Sigmoid colon (tissue), 7 donors: ENCODE measurements at places on chromosomes 5 and 9. TPM values are rescaled to one million over a fixed set of nuclear protein-coding genes. Genes with fewer than 3 reads are reported as not detected.

Gene GPX8
- 15.6 TPM for total RNA-seq

Gene FCHO2
- total RNA-seq: 38.2 TPM

Gene GRIA1
- total RNA-seq: 1.5 TPM

Gene SSNA1
- total RNA-seq: 122 TPM

Gene WNK2
- total RNA-seq: 16.0 TPM

Gene NDUFS6
- 40.4 TPM for total RNA-seq

Gene CCL27
- total RNA-seq: not detected

Gene ZNF169
- total RNA-seq: 21.3 TPM

Gene INSL6
- total RNA-seq: not detected

Gene TEX48
- total RNA-seq: not detected

Gene GPSM1
- total RNA-seq: 5.0 TPM

Gene SLC36A2
- total RNA-seq: not detected

Gene CATSPER3
- not detected for total RNA-seq

Gene REEP2
- total RNA-seq: 24.6 TPM

Gene DAPK1
- total RNA-seq: 92.5 TPM

Gene GADD45G
- 37.8 TPM for total RNA-seq

Gene PKD2L2
- total RNA-seq: not detected

Gene PWWP2A
- total RNA-seq: 29.4 TPM

Gene CDC25C
- total RNA-seq: not detected

Gene TAF11L10
- not detected for total RNA-seq

Gene CFAP157
- total RNA-seq: not detected

Gene MCIDAS
- total RNA-seq: not detected

Gene PFN3
- not detected for total RNA-seq

Gene QRFP
- total RNA-seq: not detected

Gene ADGRD2
- not detected for total RNA-seq

Gene CDX1
- total RNA-seq: 0.71 TPM

Gene OR1Q1
- total RNA-seq: not detected

Gene TTC23L
- total RNA-seq: not detected

Gene PMPCA
- 22.9 TPM for total RNA-seq

Gene PTGR1
- 19.7 TPM for total RNA-seq

Gene ALAD
- 23.9 TPM for total RNA-seq

Gene SPINK13
- total RNA-seq: not detected

Gene TSSK1B
- total RNA-seq: not detected

Gene SH3RF2
- 0.81 TPM for total RNA-seq

Gene SARDH
- total RNA-seq: 3.0 TPM

Gene THOC3
- 21.4 TPM for total RNA-seq

Gene TMC1
- not detected for total RNA-seq

Gene OR1B1
- total RNA-seq: not detected

Gene PHF24
- 2.2 TPM for total RNA-seq

Gene TICAM2
- total RNA-seq: 3.6 TPM

Gene LHFPL2
- 22.2 TPM for total RNA-seq

Gene IFNA2
- total RNA-seq: 0.33 TPM

Gene MACROH2A1
- 191 TPM for total RNA-seq

Gene SPATA6L
- total RNA-seq: 2.0 TPM

Gene CCL28
- total RNA-seq: 1.7 TPM

Gene THBS4
- total RNA-seq: 68.8 TPM

Gene IRX1
- total RNA-seq: not detected

Gene GRXCR2
- total RNA-seq: not detected

Gene PCA3
- not detected for total RNA-seq

Gene DPYSL3
- total RNA-seq: 208 TPM

Gene C9orf43
- not detected for total RNA-seq

Gene FCN2
- total RNA-seq: not detected

Gene UGT3A2
- total RNA-seq: 0.68 TPM

Gene FCN1
- total RNA-seq: 1.4 TPM

Gene SLC6A18
- total RNA-seq: not detected

Gene CENPP
- 1.8 TPM for total RNA-seq

Gene PROB1
- total RNA-seq: 0.27 TPM
